ENCODE measurements at places on chromosomes 7 and 10.

DNA sequence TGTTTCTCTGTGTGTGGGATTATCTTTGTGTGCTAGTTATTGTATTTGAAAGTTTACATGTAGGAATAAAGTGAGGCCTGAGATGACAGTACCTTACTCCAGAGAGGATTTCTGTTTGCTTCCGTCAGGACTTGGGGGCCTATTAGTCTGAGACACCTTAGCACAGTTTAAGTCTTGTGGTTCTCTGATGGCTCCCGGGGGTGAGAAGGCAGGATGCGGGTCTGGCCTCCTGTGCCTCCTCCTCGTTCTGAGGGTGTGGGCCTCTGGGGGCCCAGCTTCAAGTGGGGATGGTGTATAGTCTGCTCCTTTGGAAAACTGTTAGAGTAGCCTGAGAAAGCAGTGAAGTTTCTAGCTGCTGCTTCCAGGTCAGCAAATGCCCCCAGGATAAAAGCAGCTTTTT is 12.4 kb downstream of the MTURN start:
- no peak for DNase-seq

DNA sequence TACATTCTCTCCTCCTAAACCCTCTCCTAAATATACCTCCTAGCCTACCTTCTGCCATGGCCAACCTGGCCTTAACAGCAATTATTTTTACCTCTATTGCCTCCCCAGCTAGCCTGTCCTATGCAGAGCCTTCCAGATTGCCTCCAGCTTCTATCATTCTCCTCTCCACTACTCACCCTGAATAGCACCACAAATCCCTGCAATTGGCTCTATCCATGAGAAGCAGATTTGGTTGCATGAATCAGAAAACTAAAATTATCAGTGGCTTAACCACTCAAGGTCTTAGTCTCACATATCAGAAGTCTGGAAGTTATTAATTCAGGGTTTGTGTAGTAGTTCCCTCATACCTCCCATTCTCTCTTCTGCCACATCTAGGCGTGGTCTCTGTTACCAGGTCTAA is 120.3 kb upstream of the CACUL1 start:
- no peak for DNase-seq

DNA sequence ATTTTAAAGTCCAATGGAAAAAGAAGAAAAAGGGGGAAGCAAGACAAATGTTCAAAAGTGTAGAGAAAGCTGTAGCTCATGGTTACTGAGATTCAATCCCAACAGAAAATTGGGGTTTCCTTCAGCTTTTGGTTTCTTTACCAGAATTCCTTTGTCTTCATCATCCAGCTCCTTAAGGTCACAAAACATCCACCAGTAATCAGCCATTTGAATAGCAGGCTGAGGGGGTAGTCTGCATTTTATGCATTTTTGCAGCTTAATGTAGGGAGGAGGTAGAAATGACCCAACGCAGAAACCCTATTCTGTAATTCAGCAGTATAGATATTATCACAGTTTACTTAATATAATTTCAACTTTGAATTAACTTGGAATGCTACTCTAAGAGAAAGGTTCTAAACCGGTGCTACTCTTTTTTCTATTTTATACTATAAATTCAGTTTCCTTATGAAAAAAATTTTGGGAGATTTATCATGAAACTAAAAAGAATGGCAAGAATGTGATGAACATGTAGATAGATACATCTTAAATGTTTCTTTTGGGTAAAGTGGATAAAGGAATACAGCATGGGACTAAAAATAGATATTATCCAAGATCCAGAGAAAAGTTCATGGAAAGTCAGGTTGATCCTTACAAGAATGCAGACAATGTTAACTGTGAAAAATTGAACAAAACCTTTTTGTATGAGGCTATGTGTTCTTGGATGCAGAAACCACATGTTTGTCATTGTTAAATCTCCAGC is 596.9 kb downstream of the PHTF2 start:
- no peak for DNase-seq

DNA sequence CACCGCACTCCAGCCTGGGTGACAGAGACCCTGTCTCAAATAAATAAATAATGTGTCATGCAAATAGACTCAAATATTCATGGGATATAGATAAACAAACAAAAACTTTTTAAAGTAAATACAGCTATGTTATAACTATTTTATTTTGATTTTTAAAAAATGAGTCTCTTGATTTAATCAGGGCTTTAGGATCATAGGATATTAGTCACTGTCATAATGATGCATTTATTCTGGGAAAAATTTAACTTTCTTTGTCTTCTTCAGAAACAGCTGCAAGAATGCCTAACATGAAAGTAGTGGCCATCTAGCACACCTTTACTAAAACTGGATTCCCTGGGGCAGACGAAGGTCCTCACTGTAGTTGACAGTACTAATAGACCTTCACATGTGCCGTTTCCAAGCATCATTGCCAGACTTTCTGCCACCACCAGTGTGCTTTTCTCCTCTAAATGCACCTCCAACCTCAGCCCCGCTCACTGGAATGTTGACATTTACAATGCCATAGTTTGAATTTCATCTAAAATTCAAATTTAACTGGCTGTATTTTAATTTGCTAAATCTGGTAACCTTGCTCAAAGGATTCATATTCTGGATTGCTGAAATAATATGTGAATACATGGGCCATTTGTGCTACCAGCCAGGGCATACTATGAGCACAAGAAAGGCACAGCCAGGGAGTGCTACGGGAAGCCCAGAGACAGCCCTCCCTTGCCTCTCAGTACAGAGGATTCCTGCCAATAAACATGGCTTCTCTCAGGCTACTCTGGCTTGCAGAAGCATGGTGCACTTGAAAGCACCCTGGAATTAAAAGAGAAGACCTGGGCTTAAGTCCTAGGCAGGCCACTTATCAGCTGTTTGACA is 63.4 kb upstream of the ADO start:
- no peak for DNase-seq

DNA sequence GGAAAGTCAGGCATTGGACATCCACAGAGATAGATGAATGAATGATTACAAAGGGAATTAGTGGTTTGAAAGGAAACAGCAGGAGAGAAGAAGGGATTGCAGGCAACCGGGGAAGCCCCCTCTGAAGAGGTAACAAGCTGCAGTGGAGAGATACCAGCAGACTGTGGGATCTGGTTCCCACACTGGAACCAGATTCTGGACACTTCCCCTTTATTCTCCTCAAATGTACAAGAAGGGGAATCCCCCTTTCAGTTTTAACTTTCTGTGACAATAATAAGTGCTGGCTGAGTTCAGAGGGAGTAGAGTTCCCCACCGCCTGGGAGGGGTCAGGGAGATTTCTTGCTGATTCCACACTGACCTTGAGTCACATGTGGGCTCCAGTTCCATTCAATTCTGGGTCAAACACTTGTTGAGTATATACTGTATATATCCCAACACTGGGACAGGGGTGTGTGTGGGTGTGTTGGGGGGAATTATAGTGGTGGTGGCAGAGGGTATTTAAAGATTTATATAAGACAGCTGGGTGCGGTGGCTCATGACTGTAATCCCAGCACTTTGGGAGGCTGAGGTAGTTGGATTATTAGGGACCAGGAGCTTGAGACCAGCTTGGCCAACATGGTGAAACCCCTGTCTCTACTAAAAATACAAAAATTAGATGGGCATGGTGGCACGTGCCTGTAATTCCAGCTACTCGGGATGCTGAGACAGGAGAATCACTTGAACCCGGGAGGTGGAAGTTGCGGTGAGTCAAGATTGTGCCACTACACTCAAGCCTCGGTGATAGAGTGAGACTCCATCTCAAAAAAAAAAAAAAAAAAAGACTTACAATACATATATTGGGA is 16.5 kb upstream of the DDIT4 start:
- peak; percentile 62 for DNase-seq

- no peak for DNase-seq
These were observed 73.9 kb downstream of the NRP1 start for GRCh38 chr10:33260403-33261149.

DNA sequence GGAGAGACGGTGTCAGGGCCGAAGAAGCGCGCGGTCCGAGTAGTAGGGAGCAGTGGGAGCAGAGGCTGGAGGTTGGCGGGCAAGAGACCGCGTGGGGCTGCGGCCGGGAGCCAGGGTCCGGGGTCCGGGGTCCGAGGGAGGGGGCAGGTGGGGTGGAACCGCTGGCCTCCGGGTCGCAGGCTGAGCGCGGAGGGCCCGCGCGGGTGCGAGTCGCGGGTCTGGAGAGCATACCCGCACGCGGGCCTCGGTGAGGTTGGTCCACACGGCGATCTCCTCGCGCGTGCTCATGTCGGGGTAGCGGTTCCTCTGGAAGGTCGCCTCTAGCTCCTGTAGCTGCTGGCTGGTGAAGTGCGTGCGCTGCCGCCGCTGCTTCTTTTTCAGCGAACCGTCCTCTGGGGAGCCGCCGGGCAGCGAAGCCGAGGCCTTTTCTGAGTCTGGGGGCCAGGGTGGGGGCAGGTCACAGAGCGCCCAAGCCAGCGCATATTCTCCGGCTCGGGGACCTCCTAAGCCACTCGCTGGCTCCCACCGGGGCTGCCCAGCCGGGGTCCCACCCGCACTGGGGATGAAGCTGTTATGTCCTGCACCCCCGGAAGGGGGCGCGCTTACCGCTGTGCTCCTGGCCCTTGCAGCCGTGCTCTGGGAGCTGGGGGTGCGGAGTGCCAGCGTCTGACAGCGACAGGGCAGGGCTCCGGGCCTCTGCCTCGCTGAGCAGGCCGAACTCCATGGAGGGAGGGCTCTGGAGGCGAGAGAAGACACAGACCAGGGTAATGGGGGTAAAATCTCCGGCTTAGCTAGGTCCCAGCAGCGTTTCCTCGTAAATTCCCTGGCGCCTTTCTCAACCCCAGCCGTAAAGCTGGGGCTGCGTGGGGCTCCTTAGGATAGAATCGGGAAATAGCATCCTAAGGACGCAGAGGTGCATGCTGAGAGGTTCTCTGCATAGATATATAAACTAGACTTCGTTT is 5.5 kb downstream of the ELOVL3 start:
- peak; percentile 45 for DNase-seq

GRCh38 chr7:111753968-111754367 is 191.7 kb upstream of the IMMP2L start:
- DNase-seq = no peak

- DNase-seq = no peak
These were observed 208.6 kb downstream of the PTPRN2 start for GRCh38 chr7:158378978-158379377.

- no peak for DNase-seq
These were observed 76.4 kb downstream of the PRR15 start for GRCh38 chr7:29639886-29640595.

DNA sequence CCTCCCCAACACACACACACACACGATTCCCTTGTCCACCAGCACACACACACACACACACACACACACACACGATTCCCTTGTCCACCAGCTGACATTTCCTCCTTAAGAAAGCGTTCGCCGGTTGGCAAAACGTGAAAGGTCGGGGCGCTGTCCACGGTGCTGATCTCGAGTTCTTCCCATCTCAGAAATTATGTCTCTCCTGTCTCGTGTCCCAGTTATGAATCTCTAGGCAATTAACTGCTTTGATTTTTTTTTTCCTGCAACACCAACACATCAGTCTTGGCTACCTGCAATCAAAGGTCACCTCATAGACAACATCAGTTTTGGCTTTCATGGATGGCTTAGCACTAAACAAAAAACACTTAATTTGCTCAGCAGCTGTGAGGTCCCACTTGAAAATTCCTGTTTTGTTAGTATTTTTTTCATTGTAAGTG is 1.9 kb downstream of the INA start:
- peak; percentile 38 for DNase-seq

DNA sequence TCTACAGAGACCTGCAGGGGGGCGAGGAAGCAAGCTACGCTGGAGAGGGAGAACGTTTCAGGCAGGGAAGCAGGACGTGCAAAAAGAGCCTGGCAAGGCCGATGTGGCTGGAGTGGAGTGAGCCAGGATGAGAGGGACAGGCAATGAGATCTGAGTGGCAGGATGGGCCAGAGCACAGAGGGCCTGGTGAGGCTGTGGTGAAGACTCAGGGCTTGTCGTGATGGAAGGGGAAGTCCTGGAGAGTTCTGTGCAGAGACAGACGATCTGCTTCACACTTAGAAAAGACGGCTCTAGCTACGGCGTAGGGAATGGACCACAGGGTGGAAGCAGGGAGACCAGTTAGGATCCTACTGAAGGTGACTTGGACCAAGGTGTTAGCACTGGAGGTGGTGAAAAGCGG is 87.0 kb downstream of the SH3PXD2A start:
- no peak for DNase-seq

DNA sequence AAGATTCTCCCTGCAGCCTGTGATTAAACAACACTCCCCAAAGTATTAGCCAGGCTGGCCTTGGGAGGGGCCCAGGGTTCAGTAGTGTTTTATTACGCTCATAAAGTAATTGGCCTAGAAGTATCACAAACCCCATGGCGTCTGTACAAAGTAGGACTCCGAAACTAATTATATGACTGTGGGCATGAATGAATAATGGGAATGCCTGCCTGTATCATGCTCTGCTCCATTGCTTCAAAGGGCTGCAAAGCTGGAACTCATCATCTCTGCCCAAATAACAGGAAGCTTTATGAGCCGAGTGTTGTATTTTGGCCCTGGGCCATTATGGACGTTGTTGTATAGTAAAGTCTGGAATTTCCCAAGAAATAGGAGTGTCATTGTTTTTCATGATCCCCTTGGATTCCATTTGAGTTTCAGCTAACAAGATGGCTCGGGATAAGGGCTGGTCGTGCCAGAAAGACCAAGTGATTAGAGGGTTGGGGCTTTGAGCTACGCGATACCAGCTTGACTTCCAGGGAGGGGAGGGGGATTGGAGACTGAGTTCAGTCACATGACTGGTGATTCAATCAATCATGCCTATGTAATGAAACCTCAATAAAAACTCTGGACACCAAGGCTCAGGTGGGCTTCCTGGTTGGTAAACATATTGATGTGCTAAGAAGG is 65.3 kb upstream of the NPTX2 start:
- no peak for DNase-seq

- no peak for DNase-seq
These were observed 12.5 kb upstream of the ZNF487 start for GRCh38 chr10:43424416-43424815.

DNA sequence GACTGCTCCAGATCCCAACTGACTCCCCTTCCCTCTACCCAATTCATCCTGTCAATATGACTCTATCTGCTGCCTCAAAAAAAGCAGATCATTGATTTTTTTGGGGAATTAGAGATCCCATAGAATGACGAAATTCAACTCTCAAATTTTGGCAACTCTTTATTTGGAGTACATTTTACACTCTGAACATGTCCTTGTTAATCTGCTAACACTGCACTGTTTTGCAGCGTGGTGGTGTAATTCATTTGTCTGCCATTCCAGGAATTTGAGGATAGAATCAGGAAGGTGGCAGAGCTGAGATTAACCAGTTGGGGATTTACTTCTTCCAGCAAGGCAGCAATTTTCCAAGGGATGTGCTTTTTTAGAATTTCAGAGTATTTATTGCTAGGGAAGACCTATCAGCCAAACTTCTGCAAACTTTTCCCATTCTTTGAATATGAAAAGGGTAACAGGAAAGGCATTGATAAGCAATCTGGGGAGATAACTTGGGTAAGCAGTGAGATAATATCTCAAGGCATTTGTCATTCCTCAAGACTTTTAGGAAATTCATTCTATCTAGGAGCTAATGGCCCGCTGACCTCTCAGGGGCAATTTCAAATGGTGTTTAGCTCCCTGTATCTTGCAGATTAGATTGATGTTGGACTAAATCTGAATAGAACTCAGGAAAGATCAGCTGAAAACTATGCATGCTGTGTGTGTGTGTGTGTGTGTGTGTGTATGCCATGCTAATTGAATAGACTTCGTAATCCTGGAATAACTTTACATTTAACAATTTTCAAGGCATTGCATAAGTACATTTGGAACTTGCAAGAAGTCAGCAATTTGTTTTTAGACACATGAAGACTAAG is 9.7 kb downstream of the BAMBI start:
- no peak for DNase-seq

- no peak for DNase-seq
These were observed 250.4 kb downstream of the GATA3 start for GRCh38 chr10:8304861-8305260.

Measured in adrenal gland (tissue), 19 donors.